ENCODE measurements at places on chromosomes 6 and 20.

- no peak for DNase-seq
Observed at GRCh38 chr6:51854876-51855275, 232.5 kb downstream of the PKHD1 start.

DNA sequence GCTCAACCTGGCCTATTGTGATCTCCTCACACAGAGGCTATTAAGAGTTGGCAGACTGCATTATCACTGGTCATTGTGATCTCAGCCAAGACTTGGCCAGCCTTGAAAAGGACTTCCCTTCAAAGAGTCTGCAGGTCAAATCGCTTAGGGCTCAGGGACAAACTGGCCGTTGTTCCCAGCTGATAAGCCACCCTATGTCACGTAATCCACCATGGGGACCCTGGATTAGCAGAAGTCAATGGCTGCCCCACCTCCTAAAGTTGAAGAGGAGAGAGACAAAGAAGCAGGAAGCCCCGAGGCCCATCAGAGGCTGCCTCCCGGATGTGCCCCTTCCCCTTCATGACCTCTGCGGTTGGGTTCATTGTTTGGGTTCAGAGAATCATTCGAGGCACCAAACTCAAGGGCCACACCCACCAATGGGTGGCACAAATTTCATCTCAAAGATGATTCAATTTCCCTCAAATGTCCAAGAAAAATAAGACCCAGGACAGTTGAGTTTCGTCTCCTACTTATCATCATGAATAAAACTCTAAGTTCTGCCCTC is 56.6 kb downstream of the BPIFB1 start:
- no peak for DNase-seq

DNA sequence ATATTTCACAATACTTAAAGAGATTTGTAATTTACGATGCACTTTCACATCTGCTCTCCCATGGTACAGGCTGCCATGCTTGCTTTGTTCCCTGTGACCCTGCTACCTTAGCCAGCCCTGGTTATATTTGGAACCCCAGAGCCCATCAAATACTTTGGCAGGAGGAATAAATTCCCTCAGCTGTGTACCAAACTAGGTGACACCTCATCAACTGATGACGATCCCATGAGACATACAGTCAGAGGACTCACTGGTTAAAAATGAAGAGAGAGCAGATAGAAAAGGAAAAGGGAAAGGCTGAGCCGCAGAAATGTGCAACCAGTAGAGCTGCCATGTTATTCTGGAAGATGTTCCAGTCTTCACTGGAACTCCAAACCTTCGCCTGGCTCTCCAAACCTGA is 120.0 kb downstream of the SIM1 start:
- no peak for DNase-seq

GRCh38 chr6:29759457-29759856 is 36.2 kb downstream of the HLA-F start:
- no peak for DNase-seq

- no peak for DNase-seq
Observed at GRCh38 chr6:127515794-127516661, 3.1 kb downstream of the MTCL3 start.

GRCh38 chr6:7250812-7251211 is 62.2 kb downstream of the SSR1 start:
- no peak for DNase-seq

DNA sequence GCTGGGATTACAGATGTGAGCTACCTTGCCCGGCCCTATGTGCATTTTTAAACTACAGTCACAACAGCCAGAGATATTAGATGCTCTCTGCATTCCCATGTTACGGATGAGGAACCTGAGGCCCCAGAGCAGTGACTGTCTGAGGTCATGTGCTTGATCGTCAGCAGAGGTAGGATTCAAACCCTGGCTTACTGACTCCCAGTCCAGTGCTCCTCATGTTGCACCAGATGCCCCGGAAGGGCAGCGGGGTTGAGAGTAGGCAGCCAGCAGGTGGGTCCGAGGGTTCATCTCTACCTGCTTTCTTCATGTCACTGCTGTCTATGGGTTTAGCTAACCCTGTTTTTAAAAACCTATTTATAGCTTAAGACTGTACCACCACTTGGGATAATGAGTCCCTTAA is 9.3 kb upstream of the ZNF335 start:
- DNase-seq = no peak
